ENCODE measurements at places on chromosomes 3 and 15. TPM values are rescaled to one million over a fixed set of nuclear protein-coding genes. Genes with fewer than 3 reads are reported as not detected.

GOLGA8N gene
- 1.3 TPM for total RNA-seq

CTXN2 gene
- total RNA-seq: 0.02 TPM

ITIH1 gene
- not detected for total RNA-seq

CD86 gene
- not detected for total RNA-seq

CFAP161 gene
- not detected for total RNA-seq

RPP14 gene
- 11.6 TPM for total RNA-seq

MEX3B gene
- 2.9 TPM for total RNA-seq

SPSB4 gene
- 0.25 TPM for total RNA-seq

DCLK3 gene
- not detected for total RNA-seq

THRB gene
- total RNA-seq: 1.3 TPM

SLC28A1 gene
- 0.04 TPM for total RNA-seq

LRRC31 gene
- total RNA-seq: not detected

CFAP91 gene
- total RNA-seq: 0.32 TPM

GOLGA6L10 gene
- total RNA-seq: 0.35 TPM

BCHE gene
- total RNA-seq: 1.0 TPM

SEMA6D gene
- total RNA-seq: not detected

HCLS1 gene
- not detected for total RNA-seq

CCDC80 gene
- 47.0 TPM for total RNA-seq

EHHADH gene
- 3.3 TPM for total RNA-seq

MUSTN1 gene
- total RNA-seq: 0.14 TPM

PRR20G gene
- 2.4 TPM for total RNA-seq

PCNP gene
- 109 TPM for total RNA-seq

ETV5 gene
- total RNA-seq: 25.2 TPM

SLC27A2 gene
- 38.5 TPM for total RNA-seq

HYKK gene
- 6.2 TPM for total RNA-seq

GOLGA6B gene
- not detected for total RNA-seq
